Activated naive CD8-positive, alpha-beta T cell treated with anti-CD3 and anti-CD28 coated beads, Interleukin-2, amount 50 U/mL, for 24 hours (primary cell): ENCODE measurements at places on chromosomes 13 and 19.
A peak's percentile ranks its signal among the peaks of the same experiment; 100 is the strongest.

- no peaks in the 10 kb centered on the region for H3K27me3 ChIP-seq
- H3K36me3 ChIP-seq, result no peaks in the 10 kb centered on the region
- DNase-seq, result no peak
- no peaks in the 10 kb centered on the region for H3K4me1 ChIP-seq
- H3K4me3 ChIP-seq, result no peak overlapping the region
Measured at GRCh38 chr13:87131611-87132010, 539.6 kb upstream of the SLITRK5 start.

GRCh38 chr13:109725995-109726637 is 60.3 kb downstream of the IRS2 start:
- H3K4me1 ChIP-seq, result no peaks in the 10 kb centered on the region
- no peak overlapping the region for H3K27ac ChIP-seq
- H3K36me3 ChIP-seq, result no peaks in the 10 kb centered on the region

DNA sequence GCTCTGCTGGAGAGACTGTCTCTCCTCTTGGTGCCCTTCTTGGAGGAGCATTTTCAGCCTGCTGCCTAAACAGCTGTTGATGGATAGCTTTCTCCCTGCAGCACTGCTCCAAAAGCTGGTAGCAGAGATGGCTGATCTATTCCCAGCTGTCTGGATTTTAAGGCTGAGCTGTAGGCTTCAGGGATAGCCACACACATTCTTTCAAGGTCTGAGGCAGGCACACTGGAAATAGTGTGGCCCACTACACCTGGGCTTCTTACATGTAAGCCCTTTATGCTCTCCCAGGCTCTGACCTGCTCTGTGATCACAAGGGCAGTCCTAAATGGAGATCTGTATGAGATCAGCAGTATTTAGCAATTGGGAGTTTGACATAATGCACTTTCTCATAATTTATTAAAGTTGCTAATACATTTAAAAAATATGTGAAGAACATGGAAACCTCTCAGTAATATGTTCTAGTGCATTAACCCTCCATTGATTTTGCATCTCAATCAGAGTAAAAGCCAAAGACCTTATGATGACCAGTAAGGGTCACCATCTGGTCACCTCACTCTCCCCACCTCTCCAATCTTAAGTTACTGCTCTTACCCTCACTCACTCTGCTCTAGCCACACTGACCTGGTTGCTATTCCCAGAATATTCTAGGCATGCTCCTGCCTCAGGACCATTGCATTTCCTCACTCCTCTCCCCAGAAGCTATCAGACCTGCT is 91.6 kb downstream of the MBNL2 start:
- no peak overlapping the region for H3K4me3 ChIP-seq
- no peak overlapping the region for H3K27ac ChIP-seq
- H3K27me3 ChIP-seq, result no peaks in the 10 kb centered on the region
- H3K36me3 ChIP-seq, result peaks cover 3% of the 10 kb centered on the region
- peaks cover 6% of the 10 kb centered on the region for H3K4me1 ChIP-seq
- DNase-seq, result no peak

DNA sequence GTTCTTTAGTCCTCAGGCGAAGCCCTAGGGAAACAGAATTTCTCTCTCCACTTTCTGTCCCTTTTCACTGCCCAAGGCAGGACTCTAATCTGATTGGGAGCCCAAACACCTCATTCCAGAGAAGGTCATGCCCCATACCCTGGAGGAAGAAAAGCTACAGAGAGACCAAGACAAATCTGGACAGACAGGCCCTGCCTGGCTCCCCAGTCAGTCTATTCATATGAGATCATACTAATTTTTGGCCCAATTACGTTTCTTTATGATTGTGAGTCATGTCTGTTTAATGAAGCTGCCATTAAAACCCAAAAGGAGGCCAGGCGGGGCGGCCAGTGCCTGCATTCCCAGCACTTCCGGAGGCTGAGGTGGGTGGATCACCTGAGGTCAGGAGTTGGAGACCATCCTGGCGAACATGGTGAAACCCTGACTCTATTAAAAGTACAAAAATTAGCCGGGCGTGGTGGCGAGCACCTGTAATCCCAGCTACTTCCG is 3.3 kb upstream of the AP3D1 start:
- H3K27me3 ChIP-seq, result no peaks in the 10 kb centered on the region
- DNase-seq, result no peak
- no peak overlapping the region for H3K27ac ChIP-seq
- H3K36me3 ChIP-seq, result peaks cover 4% of the 10 kb centered on the region
- no peak overlapping the region for H3K4me3 ChIP-seq
- peaks cover 15% of the 10 kb centered on the region for H3K4me1 ChIP-seq

GRCh38 chr19:49210108-49210900 is 52.7 kb downstream of the TRPM4 start:
- no peak overlapping the region for H3K27ac ChIP-seq
- DNase-seq, result peak; percentile 45
- peaks cover 16% of the 10 kb centered on the region for H3K4me1 ChIP-seq
- H3K4me3 ChIP-seq, result no peak overlapping the region
- peaks cover 5% of the 10 kb centered on the region for H3K27me3 ChIP-seq
- no peaks in the 10 kb centered on the region for H3K36me3 ChIP-seq

- H3K4me3 ChIP-seq, result no peak overlapping the region
- H3K27me3 ChIP-seq, result no peaks in the 10 kb centered on the region
- DNase-seq, result no peak
- H3K4me1 ChIP-seq, result no peaks in the 10 kb centered on the region
- H3K36me3 ChIP-seq, result no peaks in the 10 kb centered on the region
- H3K27ac ChIP-seq, result no peak overlapping the region
Measured at GRCh38 chr13:85277748-85278147, 521.5 kb downstream of the SLITRK6 start.

GRCh38 chr13:30796631-30797601 is 61.6 kb downstream of the ALOX5AP start:
- DNase-seq, result peak; percentile 27
- peaks cover 26% of the 10 kb centered on the region for H3K4me1 ChIP-seq
- no peaks in the 10 kb centered on the region for H3K27me3 ChIP-seq

GRCh38 chr13:72400856-72401255 is 326.6 kb downstream of the MZT1 start:
- H3K4me3 ChIP-seq, result no peak overlapping the region
- no peaks in the 10 kb centered on the region for H3K4me1 ChIP-seq
- H3K27me3 ChIP-seq, result no peaks in the 10 kb centered on the region

- peaks cover 49% of the 10 kb centered on the region for H3K27me3 ChIP-seq
- no peaks in the 10 kb centered on the region for H3K36me3 ChIP-seq
- peak overlapping the region; percentile 73 for H3K27ac ChIP-seq
- H3K4me1 ChIP-seq, result peaks cover 24% of the 10 kb centered on the region
- H3K4me3 ChIP-seq, result peak overlapping the region; percentile 24
Measured at GRCh38 chr19:383922-384798, 24.8 kb downstream of the C2CD4C start.

- H3K36me3 ChIP-seq, result peaks cover 6% of the 10 kb centered on the region
- H3K4me3 ChIP-seq, result no peak overlapping the region
- no peak overlapping the region for H3K27ac ChIP-seq
- peaks cover 61% of the 10 kb centered on the region for H3K4me1 ChIP-seq
- no peak for DNase-seq
Measured at GRCh38 chr13:26327940-26328725, 74.2 kb downstream of the CDK8 start.

DNA sequence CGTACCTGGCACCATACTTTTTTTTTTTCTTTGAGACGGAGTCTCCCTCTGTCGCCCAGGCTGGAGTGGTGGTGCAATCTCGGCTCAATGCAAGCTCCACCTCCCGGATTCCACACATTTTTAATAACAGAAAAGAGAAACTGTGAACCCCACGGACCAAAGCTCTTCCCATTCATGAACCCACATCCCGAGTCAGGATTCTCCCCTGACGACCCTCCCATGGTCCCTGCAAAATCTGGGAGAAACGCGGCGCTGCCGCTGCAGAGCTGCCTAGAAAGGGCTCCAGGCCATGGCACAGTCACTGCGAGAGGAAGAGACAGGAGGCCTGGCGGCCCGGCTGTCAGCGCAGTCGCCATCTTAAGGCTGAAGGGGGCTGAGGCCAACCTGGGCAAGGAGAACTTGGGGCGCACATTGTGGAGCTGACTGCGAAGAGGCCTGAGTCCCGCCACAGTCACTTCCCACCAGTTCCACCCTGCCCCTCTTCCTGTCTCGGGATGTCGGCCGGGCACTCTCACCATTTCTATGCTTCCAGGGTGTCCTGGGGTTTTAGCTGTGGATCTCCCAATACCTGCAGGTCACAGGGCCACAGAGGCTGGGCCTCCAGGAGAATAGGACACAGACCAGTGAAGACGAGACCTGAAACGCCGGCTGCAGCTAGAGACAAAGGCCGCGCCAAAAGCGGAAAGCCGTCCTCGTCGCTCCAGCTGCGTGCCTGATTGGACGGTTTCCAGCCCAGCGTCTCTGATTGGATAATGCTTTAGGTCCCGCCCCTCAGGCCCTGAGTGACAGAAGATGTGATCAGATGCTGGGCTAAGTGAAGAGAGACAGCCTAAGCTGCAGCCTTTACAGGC is 71.0 kb downstream of the ZNF486 start:
- H3K36me3 ChIP-seq, result peaks cover 37% of the 10 kb centered on the region
- H3K4me3 ChIP-seq, result peak overlapping the region; percentile 93
- H3K27ac ChIP-seq, result peak overlapping the region; percentile 85
- DNase-seq, result peak; percentile 87
- no peaks in the 10 kb centered on the region for H3K27me3 ChIP-seq
- peaks cover 15% of the 10 kb centered on the region for H3K4me1 ChIP-seq

DNA sequence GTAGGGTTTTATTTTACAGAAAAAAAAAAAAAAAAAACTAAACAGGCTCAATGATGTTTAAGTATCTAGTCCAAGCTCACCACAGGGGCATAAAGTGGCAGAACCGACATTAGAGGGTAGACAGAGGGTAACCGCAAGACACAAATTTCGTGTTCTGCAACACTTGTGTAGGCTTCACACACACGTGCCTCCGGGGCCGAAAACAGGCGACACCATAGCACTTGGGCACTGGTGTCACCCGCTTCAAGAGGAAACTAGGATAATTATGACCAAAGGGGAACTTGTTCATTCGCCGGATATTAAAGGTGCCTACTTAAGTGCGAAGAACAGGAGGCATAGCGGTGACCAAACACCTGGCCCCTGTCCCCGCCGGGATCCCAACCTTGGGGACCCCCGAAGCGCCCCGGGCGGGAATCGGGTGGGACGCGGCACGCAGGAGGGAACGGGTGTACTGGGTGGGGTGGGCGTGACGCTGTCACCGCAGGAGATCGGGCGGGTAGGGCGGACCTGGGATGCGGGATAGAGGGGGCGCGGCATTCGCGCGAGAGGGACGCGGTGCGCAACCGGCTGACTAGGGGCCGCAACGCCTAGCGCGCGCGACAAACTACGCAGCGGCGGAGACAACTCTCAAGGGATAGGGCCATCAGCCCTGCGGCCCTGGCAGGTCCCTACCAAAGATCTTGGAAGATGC is 558 bp downstream of the MZT1 start:
- peaks cover 57% of the 10 kb centered on the region for H3K4me1 ChIP-seq
- peak overlapping the region; percentile 89 for H3K27ac ChIP-seq

GRCh38 chr13:33610438-33611120 is 207.4 kb upstream of the RFC3 start:
- peaks cover 9% of the 10 kb centered on the region for H3K27me3 ChIP-seq
- H3K27ac ChIP-seq, result peak overlapping the region; percentile 89
- peaks cover 36% of the 10 kb centered on the region for H3K4me1 ChIP-seq
- peak overlapping the region; percentile 75 for H3K4me3 ChIP-seq

DNA sequence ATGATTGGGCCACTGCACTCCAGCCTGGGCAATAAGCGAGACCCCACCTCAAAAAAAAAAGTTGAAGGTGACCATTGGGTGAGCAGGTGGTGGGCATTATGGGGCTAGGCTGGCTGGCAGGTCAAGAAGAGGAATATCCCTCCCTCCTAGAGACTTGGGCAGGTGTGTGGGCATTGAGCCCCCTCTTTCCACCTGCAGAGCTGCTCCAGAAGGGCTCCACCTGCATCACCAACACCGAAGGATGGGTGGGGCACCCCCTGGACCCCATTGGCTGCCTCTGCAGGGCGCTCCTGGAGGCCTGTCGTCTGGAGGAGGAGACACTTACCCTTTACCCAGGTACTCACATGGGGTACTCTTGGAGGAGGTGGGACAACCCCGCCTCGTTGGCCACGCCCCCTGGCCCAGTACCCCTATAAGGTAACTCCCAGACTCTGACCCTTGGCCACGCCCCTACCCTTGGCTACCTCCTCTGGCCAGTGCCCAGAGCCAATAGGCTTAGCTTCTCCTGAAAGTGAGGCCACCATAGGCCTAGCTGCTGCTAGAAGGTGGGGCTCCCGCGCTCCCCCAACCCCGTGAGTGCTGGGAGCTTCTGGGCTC is 21.9 kb downstream of the ZSWIM4 start:
- H3K36me3 ChIP-seq, result no peaks in the 10 kb centered on the region

DNA sequence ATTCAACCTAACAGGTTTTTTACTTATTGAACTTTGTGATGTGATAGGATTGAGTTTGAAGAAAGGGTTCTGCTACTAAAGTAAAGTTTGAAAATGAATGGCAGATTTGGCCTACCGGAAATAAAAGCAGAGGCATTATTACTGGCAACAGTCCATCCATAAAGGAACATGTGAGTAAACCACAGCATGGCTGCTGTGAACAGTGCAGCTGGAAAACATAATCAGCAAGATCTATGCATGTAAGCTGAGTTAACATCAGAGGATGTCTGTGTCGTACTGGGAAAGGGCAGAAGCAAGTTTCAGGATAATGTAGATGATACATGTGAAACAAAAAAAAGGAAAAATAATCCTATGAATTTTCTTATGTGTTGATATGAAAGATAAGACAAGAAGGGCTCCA is 87.6 kb downstream of the CYSLTR2 start:
- no peaks in the 10 kb centered on the region for H3K36me3 ChIP-seq
- no peak overlapping the region for H3K27ac ChIP-seq
- H3K27me3 ChIP-seq, result no peaks in the 10 kb centered on the region
- no peak for DNase-seq
- no peaks in the 10 kb centered on the region for H3K4me1 ChIP-seq
- H3K4me3 ChIP-seq, result no peak overlapping the region

GRCh38 chr13:100658363-100658762 is 16.2 kb downstream of the TMTC4 start:
- peaks cover 25% of the 10 kb centered on the region for H3K4me1 ChIP-seq
- no peaks in the 10 kb centered on the region for H3K27me3 ChIP-seq
- H3K27ac ChIP-seq, result peak overlapping the region; percentile 57
- DNase-seq, result no peak
- H3K4me3 ChIP-seq, result no peak overlapping the region
- H3K36me3 ChIP-seq, result peaks cover 32% of the 10 kb centered on the region

- DNase-seq, result no peak
- no peaks in the 10 kb centered on the region for H3K27me3 ChIP-seq
- peak overlapping the region; percentile 95 for H3K4me3 ChIP-seq
- H3K27ac ChIP-seq, result peak overlapping the region; percentile 98
- H3K36me3 ChIP-seq, result peaks cover 32% of the 10 kb centered on the region
Measured at GRCh38 chr19:46349311-46349993, 2.6 kb downstream of the PPP5C start.

GRCh38 chr13:112658808-112659207 is 31.0 kb upstream of the ATP11A start:
- no peak overlapping the region for H3K27ac ChIP-seq
- H3K27me3 ChIP-seq, result no peaks in the 10 kb centered on the region
- H3K4me3 ChIP-seq, result no peak overlapping the region
- H3K4me1 ChIP-seq, result peaks cover 1% of the 10 kb centered on the region
- no peak for DNase-seq
